ENCODE measurements at places on chromosomes 3 and 15. TPM values are rescaled to one million over a fixed set of nuclear protein-coding genes. Genes with fewer than 3 reads are reported as not detected.

DNA sequence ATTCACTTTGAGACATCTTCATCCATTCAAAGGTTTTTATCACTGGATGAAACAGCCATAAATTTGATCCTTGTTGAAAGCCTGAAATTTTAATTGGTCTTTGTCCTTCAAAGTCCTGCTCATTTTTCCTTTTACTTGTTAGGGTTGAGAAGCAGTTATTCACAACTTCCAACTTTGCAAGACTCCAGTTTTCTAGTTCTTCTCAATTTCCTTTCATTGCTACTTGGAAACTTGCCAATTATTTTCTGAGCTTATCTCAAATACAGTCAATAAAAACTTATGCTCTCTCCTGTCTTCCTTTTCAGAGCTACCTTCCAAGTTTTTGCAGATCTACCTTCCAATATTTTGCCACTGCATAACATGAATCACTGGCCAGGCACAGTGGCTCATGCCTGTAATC lies 23.7 kb upstream of the CD276 start:
- no peak for DNase-seq

GRCh38 chr15:48395521-48396011 lies 64.3 kb downstream of the DUT start:
- DNase-seq: peak; percentile 88

DNA sequence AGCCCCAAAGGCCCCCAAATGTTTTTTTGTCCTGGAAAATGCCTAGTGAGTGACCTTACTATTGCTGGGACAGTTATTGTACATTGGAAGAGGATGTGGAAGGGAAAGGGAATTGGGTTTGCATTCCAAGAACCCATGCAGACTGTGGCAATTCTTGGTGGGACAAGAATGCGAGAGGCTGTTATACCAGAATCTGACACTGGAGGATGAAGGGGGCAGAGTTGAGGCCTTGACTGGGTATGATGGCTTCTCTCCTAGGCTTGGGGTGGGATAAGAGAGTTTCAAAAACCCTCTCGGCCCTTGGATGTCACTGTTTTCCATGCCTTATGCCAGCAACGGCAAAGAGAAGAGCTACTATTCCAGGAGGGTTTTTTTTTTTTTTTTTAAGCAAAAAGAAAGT lies 25.3 kb downstream of the IL16 start:
- DNase-seq: no peak

DNAJC19 gene
- total RNA-seq: 129 TPM

KLHL6 gene
- total RNA-seq: 0.87 TPM

DNA sequence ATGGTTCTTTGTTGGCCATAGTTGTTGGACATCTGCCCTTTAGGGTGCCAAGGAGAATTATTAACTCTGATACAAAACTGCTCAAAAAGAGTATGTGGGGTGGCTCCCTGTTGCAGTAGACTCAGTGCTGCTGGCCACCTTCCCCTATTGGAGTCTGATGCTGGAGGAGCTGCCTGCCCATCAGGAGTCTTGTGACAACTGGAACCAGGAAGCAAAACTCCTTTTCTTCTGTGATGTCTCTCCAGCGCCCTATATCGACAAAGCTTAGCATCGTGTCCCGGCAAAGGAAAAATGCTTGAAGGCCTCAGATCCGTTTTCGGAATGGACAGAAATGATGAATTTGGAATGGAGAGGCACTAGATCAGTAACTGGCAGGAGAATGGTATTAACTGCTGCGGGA lies 23.5 kb downstream of the PAK2 start:
- no peak for DNase-seq

- peak; percentile 74 for DNase-seq
Observed at GRCh38 chr15:81312790-81313543, 11.0 kb downstream of the STARD5 start.

GRCh38 chr3:38541806-38542205 lies 45.7 kb downstream of the EXOG start:
- peak; percentile 61 for DNase-seq

DNA sequence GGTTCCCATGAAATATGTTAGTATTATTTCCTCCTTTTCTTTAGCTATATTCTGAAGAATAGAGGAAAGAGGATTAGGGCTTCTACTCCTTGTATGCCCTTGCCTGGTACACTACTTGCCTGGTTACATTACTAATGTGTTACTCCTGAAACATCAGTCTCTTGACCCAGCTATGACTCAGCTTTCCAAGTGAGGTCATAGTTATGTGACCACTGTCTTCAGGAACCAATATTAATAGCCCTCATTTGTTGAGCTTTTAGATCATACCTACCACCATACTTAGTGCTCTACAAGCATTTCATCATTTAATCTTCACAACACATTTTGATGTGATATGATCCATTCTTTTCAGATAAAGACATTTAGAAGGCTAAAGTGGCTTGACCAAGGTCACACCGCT lies 60.3 kb downstream of the CMSS1 start:
- DNase-seq: no peak

SLC15A2 gene
- total RNA-seq: 6.8 TPM

GRCh38 chr3:72165317-72165716 lies 380.4 kb upstream of the PROK2 start:
- DNase-seq: no peak

DNA sequence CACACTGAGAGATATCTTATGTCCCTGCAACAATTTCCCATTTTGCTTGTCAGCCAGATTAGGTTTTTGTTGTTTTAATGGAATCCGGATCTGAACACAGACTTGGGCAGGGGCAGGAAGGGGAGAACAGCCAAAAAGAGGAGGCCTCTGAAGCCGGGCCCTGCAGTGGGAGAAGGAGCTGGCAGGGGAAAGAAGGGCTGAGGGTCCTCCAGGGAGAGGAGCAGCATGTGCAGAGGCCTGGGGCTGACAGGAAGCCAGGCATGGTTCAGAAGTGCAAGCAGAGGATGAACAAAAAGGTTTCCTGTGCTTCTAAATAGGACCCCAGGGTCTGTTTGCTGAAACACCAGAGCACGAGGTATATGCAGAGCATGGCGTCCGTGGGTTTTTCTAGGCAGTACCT lies 49.1 kb upstream of the POMGNT2 start:
- no peak for DNase-seq

CHRM5 gene
- not detected for total RNA-seq

DNA sequence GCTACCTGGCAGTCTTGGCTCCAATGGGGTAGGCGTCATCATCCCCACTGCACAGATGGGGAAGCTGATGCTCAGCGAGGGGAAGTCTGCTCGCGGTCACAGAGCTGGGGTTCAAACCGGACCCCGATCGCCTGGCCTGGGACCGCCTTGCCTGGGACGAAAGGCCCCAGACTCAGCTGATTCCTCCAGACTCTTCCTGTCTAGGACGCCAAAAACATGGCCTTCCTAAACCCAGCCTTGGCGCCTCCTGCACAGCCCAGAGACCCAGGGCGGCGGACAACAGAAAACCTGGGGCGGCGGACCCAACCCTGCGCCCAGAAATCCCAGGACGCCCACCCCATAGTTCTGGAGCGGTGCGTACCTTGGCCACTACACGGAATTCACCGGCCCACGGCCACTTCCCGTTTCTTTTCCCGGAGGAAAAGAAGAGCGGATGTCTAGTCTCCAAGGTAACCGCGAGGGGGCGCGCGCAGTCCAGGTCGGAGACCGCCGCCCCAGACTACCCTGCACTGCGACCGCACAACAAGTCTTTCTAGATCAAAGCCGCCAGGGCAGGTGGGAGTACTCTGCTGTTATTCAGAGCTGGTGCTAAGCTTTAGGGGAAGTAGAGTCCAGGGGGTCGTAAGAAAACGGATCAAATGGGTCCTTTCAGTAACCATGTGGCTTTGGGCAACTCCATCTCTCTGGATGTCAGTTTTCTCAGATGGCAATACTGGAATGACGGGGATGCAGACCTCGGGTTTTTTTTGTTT lies 4.9 kb upstream of the IL17RD start:
- peak; percentile 84 for DNase-seq

SCAMP5 gene
- total RNA-seq: 2.8 TPM

EAF2 gene
- total RNA-seq: 3.5 TPM

DNA sequence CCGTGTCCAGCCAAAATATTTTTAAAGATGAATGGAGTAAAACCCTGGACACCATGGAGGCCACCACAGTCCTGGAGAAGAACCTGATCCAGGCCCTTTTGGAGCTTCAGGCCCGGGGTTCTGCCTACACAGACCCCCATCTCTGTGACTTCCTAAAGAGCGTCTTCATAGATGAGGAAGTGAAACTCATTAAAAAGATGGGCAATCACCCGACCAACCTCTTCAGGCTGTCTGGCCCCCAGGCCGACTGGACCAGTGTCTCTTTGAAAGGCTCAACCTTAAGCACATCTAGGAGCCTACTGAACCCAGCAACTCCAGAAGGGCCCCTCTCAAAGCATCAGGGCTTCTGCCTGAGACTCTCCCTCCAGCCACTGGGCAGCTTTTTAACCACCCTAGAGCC lies 107.9 kb upstream of the FAM174B start:
- no peak for DNase-seq

SAMD7 gene
- not detected for total RNA-seq

DNA sequence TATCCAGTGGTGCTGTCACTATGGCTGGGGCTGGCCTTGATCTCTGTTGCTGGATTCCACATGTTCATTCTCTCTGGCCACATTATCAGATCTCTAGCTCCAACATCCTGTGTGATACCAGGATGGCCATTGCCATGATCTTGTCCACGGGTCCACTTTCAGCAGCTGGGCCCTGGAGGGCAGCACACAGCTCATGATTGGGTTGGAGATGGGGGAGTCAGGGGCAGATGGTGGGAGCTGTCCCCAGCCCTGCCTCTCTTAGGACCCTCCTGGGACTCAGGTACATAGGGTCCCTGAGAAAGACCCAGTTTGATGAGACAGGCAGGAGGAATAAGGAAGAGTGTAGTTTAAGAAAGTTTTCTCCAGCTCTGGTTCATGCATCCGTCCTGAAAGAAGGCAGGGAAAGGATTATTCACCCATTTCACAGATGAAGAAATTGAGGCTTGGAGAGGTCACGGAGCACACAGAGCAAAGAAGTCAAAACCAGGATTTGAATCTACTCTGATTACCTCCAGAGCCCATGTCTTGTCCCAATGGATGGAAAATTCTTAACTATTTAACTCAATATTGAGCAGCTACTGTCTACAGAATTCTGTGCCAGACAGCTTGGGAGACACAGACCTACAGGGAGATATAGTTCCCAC lies 100.5 kb downstream of the LINGO1 start:
- peak; percentile 6 for DNase-seq

DNA sequence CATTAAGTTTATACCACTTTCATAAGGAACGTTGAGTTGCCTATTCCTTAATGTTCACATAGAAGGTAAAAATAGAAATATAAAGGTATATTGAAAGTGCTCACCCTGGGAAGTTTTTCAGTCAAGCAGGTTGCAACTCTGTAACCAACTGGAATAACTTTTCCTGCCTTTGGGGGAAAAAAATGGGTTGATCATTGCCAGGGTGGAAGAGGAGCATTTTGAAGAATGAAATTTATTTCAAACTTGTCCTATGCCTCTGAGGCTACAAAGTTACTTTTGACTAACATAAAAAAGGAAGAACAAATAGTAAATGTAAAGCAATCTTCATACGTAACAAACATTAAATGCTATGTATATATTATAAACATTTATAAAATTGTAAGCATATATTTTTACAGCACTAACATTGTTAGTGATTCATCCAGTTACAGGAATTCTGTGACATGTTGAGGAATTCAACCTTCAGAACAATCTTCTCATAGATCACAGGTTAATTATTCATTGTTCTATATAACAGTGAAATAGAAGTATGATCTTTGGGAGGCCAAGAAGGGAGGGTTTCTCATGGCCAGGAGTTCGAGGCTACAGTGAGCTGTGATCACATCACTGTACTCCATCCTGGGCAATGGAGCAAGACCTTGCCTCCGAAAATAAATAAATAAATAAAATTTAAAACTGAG lies 13.5 kb downstream of the EFHB start:
- no peak for DNase-seq

GRCh38 chr3:17354341-17354740 lies 388.1 kb downstream of the TBC1D5 start:
- no peak for DNase-seq

DNA sequence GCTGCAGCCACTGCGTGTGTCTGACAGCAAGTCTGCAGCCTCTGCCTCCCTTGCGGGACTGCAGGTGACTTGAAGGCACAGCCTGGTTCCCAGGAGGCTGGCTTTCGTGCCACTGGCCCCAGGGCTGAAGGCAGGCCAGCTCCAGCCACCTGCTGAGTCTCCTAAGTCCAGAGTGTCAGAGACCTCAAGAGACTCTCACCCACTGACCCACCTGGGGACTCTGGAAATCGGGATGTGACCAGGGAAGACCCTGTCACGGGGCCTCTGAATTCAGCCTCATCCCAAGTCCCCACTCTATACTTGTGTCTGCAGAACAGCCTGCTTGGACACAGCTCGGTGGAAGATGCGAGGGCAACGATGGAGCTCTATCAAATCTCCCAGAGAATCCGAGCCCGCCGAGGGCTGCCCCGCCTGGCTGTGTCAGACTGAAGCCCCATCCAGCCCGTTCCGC lies 16.3 kb downstream of the ISG20 start:
- no peak for DNase-seq

DNA sequence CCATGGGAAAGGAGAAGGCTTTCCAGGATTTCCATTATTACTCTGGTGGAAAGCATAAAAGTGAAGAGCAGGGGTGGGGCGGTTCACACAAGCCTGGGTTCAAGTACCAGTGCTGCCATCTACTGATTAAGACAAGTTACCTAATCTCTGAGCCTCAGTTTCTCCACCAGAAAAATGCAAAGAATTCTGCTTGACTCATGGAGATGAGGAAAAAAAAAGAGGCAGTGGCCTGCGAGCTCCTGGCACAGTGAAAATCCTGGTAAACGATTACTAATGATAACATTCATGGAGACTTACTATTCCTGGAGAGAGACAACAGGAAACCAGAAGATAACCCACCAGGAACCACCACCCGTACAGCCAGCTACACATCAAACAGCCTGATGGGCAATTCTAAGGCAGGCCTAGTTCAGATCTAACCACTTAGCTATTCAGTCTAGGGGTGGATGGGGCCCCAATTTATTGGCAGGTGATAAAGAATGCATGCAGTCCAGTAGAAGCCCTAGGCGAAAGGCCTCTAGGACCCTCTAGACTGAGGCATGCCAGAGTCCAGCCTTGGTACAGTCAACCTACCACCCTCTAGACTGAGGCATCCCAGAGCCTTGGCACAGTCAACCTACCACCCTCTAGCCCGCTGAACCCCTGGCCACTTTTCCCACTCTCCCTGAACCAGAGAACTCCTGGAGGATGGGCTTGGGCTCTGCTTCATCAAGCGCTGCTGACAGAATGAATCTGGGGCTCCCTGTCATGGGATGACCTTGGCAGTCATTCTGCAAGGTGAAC lies 2.5 kb downstream of the AMOTL2 start:
- DNase-seq: no peak

GRCh38 chr3:134927599-134927998 lies 132.5 kb downstream of the EPHB1 start:
- DNase-seq: no peak

Data from left ventricle myocardium superior (tissue), 1 donor.